AG04450 (cell line): ENCODE measurements at places on chromosomes 3 and 15. TPM values are rescaled to one million over a fixed set of nuclear protein-coding genes. Genes with fewer than 3 reads are reported as not detected.

DPPA4 gene
- not detected in 2 replicates for polyA plus RNA-seq

ROPN1 gene
- 0.25 and 0.29 TPM in 2 replicates for polyA plus RNA-seq

ENTPD3 gene
- polyA plus RNA-seq, result not detected in 2 replicates

STRC gene
- polyA plus RNA-seq, result not detected in 2 replicates

GUCA1C gene
- polyA plus RNA-seq, result not detected in 2 replicates

DNA sequence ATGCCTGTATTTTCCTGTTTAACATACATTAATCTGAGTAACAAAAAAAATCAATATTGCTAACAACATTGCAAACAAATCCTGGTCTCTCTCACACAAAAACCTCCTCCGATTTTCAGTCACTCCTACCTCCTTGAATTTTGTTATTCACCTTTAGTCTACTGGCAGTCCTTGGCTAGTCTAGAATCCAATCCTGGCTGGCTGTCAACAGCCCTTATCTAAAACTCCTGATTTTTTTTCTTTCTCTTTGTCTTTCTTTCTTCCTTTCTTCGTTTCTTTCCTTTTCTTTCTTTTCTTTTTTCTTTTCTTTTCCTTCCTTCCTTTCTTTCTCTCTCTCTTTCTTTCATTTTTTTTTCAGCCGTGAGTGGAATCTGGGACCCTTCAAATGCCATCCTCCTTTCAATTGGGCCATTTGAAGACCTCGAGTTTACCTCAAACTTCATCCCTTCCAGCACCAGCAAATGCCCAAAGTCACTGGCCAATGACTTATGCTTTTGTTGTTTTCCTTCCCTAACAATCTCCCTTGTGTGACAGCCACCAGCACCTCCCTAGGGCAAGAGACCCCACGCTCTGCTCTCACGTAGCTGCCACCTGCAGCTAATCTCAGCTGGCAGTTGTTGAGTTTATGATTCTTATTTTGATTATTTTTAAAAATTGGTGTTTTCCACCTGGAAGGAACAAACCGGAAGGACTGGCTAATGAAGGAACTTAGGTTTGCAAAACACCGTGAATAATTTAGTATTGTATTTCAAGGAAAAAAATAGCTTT is 6.8 kb upstream of the ONECUT1 start:
- DNase-seq, result no peak

- no peak for DNase-seq
Observed at GRCh38 chr15:70093481-70094319, 4.0 kb downstream of the TLE3 start.

DNA sequence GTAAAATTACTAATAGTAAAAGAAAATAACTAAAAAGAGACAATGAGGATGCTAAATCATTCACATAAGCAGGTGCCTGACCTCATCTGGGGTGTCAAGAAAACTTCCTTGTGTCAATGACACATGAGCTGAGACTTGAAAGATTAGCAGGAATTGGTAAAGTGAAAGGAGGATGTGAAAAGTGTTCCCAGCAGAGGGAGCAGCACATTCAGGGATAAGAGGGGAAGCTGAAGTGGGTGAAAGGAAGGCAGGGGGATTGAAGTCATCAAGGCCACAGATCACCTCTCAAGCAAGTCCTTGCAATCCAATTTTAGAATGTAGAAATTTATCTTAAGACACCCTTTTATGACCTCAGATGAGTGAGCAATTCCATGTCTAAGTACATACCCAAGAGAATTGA is 60.2 kb upstream of the ACP3 start:
- peak; percentile 7 for DNase-seq

DNA sequence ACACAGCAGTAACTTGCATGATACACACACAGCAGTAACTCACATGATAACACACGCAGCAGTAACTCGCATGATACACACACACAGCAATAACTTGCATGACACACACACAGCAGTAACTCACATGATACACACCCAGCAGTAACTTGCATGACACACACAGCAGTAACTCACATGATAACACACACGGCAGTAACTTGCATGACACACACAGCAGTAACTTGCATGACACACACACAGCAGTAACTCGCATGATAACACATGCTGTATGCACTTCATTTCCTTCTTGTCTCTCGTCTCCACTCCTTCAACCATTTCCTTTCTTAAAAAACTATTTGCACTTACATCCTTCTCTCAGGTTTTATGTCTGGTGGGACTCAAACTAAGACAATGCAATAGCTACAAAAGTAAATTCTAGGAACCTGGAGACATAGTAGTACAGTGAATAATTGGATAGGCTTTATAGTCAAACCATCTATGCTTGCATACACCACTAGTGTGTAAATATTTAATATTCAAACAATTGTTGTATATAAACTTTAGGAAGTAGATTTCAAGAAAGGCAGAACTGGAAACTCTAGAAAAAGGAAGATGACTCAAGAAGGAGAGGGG is 130.8 kb downstream of the UACA start:
- no peak for DNase-seq

- no peak for DNase-seq
Observed at GRCh38 chr15:58929891-58930416, 3.5 kb downstream of the SLTM start.

DNA sequence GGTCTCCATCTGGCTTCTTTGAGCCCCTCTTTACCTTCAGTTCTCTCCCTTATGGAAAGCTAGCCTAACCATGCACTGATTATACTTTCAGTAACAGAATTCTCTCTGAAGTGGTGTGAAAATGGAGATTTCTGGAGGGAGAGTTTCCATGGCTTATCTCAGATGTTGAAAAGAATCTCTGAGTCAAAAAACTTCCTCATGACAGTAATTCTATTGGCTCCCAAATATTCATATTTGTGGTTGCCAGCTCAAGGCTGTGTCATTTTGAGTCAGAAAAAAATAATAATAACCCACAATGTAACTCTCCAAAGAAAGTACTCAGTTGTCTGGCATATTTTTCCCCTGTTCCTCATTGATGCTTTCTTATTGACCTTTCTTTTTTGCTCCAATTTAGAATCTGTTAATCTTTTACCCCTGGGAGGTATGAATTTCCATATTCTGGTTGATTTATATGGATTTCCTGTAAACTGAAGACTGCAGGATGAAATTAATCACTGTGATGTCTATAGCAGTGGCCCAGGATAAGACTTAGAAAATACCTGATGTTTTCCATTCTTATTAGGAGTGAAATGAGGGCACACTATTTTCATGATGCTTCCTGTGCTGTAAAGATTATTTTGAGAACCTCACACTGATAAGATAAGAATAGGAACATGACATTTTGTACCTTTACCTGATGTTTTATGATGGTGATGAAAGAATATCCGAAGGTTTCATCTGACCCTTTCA is 149.5 kb upstream of the EPHA3 start:
- DNase-seq, result peak; percentile 30

DNA sequence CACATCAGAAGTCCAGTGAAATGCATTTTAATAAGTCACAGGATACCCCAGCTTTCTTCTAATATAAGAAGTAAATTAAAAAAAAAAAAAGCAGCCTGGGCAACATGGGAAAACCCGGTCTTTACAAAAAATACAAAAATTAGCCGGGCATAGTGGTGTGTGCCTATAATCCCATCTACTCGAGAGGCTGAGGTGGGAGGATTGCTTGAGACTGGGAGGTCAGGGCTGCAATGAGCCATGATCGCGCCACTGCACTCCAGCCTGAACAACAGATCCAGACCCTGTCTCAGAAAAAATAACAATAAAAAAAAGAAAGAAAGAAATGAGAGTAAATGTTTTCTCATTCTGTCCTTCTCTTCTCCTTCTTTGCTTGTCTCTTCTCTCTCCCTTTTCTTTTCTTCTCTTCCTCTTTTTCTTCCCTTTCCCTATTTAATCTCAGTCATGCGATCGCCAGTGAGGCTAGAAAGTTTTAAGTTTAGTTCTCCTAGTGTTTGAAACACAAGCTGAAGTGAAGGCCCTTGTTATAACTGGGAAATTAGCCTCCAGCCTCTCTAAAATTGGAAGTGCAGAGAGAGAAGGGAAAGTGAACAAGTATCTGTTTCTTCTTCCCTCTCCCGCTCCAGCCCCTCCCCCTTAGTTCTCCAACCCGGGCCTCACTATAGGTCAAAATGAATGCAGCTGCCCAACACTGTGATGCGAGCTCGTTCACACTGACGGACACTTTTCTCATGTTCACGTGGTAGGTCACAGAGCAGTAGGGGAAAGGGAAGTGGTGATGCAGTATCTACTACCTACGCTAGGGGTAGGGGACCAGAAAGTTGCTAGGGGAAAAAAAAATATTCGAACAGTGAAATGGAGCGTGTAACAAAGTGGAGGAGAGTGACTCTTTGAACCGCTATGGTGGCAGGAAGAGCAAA is 23.5 kb upstream of the TSC22D2 start:
- no peak for DNase-seq

- DNase-seq, result no peak
Observed at GRCh38 chr15:96720656-96721055, 390.2 kb downstream of the NR2F2 start.

- no peak for DNase-seq
Observed at GRCh38 chr15:32922541-32922940, 204.7 kb downstream of the GREM1 start.

DNA sequence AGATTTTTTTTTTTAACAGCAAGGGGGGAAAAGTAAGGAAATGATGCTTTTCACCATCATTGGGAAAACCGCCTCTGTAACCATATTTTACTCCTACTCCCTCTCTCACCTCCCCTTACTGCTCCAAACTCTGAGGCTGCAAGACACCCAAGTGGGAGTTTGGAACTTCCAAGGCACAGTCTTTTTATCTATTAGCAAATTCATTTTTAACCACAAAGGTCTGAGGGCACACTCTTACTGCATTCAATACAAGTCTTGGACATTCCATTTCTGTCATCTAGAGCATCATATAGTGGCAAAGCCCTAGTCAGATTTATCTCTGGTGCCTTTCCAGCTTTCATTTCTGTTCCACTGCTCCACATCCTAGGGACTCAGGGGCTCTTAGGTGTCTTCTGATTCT is 13.2 kb downstream of the FAM162A start:
- no peak for DNase-seq

DNA sequence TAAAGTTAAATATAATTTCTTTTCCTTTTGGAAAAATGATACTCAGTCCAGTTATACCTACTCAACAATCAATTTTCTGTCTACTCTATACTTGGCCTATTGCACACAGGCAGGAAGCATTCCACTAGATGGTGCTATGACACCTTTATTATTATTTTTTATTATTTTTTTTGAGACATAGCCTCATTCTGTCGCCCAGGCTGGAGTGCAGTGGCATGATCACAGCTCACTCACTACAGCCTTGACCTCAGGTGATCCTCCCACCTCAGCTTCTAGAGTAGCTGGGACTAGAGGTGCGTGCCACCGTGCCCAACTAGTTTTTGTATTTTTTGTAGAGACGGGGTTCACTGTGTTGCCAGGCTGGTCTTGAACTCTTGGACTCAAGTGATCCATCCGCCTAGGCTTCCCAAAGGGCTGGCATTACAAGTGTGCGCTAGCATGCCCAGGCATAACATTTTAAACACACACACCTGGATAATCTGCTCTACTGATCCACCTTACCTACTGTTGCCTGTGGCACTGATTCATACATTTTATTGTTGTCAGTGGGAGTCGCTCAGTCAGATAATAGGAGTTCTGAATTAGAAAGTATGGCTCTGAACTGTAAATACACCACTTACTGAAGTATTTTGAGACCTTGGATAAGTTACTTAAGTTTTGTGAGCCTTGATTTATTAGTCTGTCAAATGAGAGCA is 56.2 kb downstream of the EIF3J start:
- no peak for DNase-seq

GRCh38 chr3:150446470-150446977 is 38.4 kb downstream of the TSC22D2 start:
- DNase-seq, result no peak

GRCh38 chr3:77222701-77223100 is 182.8 kb downstream of the ROBO2 start:
- DNase-seq, result no peak

DNA sequence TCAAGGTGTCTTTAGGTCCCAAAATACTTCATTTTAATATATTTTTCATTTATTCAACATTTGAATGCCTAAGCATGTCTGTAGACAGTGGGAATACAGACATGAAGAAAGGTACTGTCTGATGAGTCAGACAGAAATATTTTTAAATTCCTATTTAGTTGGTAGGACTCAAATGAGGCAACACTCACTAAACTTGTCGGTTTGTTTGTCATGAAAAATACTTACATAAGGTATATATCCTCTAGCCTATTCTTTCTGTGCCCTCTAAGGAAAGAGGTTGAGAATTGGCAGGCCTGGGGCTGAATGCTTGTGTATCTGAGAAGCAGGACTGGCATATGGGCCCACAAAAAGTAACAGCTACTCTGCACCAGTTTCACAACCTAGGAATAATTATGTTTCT is 423.6 kb upstream of the MDFIC2 start:
- no peak for DNase-seq

DNA sequence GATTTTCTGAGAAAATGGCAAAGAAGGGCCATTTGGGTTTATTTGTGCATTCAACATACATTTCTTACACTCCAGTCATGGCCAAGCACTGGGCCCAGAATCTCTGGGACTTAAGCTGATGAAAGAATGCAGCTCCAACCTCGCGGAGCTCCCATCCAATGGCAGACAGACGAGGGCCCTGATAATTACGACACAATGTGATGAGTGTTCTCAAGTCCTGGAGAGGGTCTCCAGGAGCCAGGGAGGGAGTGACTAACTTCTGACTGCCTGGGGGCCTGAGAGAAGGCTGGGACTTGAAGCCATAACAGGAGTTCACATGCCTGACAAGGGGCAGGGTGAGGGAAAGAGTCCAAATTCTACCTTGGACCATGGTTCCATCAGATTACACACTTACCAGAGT is 42.6 kb upstream of the BNC1 start:
- no peak for DNase-seq

GRCh38 chr15:45187894-45188830 is at the start of gene SHF:
SHF (minus strand) TSS chr15:45187966; CDS start chr15:45187951, 15 bp downstream.
- DNase-seq, result peak; percentile 21
